ENCODE measurements at places on chromosomes 13 and 19.

DNA sequence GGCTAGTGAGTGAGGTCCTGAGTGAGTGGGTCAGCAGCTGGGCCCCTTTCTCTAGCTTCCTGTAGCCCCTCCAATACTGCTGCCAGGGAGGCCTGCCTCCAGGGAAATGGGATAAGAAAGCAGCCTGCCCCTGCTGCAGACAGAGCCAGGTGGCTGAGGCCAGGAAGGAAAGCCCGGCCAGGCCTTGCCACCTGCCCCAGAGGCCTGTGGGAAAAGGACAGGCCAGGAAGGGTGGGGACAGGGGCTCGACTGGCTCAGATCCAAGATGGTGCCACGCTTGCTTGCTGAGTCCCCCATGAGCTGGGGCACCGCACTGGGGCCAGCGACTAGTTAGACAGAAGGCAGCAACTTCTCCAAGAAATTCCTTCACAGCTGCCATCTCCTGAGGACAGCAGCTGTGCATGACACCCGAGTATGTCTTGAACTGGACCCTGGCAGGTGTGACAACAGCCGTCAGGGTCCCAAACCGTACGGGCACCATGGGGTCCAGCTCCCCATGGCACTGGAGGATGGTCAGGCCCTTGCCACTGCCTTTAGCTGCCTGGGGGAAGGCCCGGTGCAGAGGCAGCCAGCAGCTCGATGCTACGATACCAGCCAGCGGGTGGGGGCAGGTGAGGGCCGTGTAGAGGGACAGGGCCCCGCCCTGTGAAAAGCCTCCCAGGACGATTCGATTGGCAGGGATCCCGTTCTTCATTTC, 5.1 kb upstream of the PRR36 start:
- no peak for DNase-seq

DNA sequence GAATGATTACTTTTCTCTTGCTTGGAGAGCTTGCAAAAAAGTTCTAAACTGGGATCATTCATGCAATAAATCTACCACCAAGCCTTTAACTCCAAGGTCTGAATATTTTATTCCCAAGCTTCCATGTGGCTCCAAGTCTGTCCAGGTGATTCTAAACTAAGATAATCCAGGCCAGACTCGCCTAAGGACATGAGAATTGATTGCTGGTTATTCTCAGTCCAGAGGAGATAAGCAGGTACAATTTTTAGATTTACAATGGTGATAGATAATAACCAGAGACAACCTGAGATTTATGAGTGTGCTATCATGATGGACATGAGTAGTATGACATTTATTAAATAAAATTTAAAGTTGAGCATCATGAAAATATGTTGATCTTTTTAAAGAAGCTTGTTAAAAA, 156.5 kb upstream of the SPRY2 start:
- no peak for DNase-seq

GRCh38 chr13:26299168-26299750, 45.3 kb downstream of the CDK8 start:
- DNase-seq, result no peak

DNA sequence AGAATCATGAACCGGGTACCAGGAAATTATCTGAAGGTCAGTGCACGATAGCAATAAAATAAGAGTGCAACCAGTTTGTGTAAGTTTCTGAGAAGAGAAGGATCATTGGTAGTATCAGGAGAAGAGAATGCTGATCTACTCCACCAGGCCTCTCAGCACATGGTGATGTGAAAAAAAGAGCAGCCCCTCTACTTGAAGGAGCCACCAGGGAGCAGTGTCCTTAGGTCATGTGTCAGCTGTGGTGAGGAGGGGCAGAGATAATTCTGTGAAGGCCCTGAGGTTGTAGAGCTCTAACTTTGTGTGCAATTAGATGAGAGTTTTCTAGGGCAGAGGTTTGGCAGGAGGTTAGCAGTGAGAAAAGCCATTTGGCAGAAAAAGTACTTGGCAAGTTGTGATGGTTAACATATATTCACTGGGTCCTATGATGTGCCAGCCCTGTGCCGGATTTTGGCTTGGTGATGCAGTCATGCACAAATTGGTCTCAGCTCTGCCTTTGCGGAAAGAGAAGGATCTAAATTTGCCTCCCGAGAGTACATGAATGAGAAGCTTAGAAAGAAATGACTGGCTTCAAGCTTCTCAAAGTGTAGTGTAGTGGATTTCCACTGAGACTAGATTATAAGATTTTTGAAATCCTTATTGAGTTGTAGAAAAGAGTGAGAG, 19.2 kb upstream of the ZC3H13 start:
- DNase-seq, result peak; percentile 84

- DNase-seq, result no peak
These were observed 3.0 kb downstream of the ANGPTL4 start for GRCh38 chr19:8366961-8367326.

GRCh38 chr13:48580185-48580803, 47.4 kb upstream of the RCBTB2 start:
- peak; percentile 51 for DNase-seq

DNA sequence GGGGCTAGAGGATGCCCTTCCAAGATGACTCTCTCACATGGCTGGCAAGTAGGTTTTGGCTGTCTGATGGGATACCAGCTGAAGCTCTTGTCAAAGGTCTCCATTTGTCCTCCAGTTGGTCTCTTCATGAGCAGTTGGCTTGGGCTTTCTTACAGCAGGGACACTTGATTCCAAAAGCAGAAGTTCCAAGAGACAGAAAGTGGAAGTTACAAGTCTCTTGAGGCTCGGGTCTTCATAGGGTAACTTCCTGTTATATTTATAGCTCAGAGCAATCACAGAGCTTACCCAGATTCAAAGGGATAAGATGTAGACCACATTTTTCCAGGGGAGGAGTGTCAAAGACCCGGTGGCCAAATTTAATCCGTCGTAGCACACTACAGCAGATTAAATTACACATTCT, 440.0 kb downstream of the RFC3 start:
- no peak for DNase-seq

GRCh38 chr13:37059848-37060192, 332 bp upstream of the SUPT20H start:
- DNase-seq, result no peak

- no peak for DNase-seq
These were observed 5.0 kb upstream of the MICU2 start for GRCh38 chr13:21608961-21609360.
